ENCODE measurements at places on chromosomes 7 and 10.

DNA sequence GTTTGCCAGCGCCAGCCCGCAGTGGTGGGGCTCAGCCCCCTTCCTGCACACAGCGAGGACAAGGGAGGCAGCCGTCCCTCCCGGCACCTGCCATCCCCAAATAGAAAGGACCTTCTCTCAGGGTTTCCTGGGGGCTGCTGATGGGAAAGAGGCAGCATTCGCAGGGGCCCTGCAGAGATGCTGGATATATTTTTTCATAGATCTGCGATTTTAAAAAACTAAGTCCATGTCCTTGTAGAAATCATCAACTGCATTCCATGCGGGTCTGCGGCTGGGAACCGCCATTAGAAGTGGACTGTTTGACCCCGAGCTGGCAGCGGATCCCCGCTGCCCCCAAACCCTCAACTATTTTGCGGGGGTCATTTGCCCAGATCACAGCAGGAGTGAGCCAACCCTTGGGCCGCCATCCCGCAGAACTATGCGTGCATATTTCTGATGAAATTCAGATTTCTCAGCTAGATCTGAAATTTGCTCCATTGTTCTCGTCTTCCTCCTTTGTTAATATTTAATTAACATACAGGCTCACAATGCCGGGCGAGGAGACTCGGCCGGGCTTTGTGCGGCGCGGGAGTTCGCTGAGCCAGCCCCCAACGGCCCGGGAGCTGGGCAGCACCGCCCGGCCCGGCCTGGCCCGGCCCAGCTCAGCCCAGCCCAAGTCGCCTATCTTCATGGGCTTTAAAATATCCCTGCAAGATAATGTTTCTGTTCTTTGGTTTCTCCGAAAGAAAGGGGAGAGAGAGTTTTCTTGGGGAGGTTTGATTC is 2.0 kb downstream of the EN2 start:
- DNase-seq, result no peak

DNA sequence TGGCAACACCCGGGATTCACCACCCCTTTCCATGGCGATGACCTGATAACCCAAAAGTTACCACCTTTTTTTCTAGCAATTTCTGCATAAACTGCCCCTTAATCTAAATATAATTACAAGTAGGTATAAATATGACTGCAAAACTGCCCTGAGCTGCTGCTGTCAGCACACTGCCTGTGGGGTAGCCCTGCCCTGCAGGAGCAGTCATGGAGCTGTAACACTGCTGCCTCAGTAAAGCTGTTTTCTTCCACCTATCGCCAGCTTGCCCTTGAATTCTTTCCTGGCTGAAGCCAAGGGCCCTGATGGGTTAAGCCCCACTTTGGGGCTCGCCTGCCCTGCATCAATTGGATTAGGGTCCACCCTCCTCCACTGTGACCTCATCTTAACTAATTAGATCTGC is 368.8 kb downstream of the SFMBT2 start:
- DNase-seq, result no peak

- DNase-seq, result no peak
Measured at GRCh38 chr7:2247141-2247995, 5.3 kb downstream of the NUDT1 start.

GRCh38 chr10:59997827-59998525 is 91.6 kb upstream of the CCDC6 start:
- DNase-seq, result no peak

DNA sequence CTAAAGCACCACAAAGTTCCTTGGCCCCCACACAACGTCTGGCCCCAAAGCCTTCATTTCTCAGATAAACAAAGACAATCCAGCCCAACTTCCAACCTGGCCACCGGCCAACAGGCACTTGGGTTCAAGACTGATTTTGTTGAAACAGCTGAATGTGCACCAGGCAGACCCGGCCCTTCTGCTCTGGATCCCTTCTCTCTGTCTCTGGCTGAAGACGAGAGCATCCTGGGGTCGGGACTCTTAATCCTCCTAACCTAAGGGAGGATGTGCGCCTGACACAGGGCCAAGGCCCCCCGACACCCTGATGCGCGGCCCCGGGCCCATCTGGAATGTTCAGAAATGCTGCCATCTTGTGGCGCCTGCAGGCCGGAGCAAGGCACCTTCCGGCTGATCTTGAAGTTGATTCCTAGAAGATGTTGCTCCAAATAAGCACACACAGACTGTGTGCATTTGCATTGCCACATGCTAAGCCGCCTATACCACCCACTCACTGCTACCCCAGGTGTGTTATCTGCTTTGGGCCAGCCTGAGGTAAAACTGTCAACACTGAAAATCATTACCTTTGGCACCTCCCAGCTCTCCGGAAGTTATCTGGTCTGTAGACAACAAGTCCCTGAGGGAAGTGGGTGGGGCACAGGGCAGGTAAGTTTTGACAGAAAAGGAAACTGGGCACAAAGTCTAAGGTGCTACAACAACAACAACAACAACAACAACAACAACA is 98.4 kb upstream of the HABP2 start:
- no peak for DNase-seq

GRCh38 chr10:88693392-88694020 is 12.5 kb upstream of the LIPK start:
- no peak for DNase-seq

GRCh38 chr7:79298145-79298760 is 155.2 kb downstream of the MAGI2 start:
- no peak for DNase-seq

- DNase-seq, result no peak
Measured at GRCh38 chr7:108460964-108461363, 4.7 kb upstream of the NRCAM start.

- no peak for DNase-seq
Measured at GRCh38 chr10:43610636-43611035, 4.4 kb downstream of the ZNF485 start.

GRCh38 chr10:75238182-75239095 is 2.7 kb upstream of the COMTD1 start:
- no peak for DNase-seq

GRCh38 chr10:93874309-93875031 is 19.3 kb upstream of the SLC35G1 start:
- no peak for DNase-seq

DNA sequence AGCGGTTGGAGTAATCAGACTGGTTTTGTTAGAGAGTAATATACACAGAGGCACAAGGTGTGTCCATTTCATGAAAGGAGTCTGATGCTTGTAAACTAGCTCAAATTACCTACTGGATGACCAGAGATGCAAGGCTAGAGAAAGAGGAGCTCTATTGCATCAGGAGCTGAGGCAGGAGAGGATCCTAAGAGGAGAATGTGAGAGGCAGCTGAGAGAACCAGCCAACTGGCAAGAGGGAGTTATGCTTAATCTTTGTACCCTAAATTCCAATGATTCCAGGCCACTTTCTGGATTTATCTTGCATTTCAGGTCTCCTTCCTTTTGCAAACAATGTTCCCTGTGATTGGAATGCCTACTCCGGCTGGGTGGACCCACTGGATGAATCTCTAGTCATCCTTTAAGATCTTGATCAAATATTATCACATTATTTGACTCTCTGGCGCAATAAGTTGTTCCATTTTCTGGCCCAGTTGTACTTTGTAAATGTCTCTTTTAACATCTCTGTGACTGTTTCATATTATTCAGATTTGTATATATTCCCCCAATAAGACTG is 57.5 kb upstream of the PTPN12 start:
- DNase-seq, result no peak

DNA sequence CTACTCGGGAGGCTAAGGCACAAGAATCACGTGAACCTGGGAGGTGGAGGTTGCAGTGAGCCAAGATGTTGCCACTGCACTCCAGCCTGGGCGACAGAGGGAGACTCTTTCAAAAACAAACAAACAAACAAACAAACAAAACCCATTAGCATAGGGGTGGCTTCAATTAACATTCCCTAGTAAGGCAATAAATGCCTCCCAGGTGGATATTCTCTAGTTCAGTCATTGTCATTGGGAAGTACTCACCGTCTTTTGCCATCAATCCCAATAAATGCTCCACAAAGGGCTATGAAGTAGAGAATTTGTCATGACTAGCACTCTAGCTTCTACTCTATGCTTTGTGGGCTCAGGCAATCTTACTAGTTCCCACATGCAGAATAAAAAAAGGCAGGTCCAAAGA is 11.7 kb upstream of the TMEM254 start:
- no peak for DNase-seq

- DNase-seq, result no peak
Measured at GRCh38 chr7:45102785-45103712, 8.4 kb downstream of the TBRG4 start.

- no peak for DNase-seq
Measured at GRCh38 chr7:38760226-38760625, 129.1 kb upstream of the AMPH start.

DNA sequence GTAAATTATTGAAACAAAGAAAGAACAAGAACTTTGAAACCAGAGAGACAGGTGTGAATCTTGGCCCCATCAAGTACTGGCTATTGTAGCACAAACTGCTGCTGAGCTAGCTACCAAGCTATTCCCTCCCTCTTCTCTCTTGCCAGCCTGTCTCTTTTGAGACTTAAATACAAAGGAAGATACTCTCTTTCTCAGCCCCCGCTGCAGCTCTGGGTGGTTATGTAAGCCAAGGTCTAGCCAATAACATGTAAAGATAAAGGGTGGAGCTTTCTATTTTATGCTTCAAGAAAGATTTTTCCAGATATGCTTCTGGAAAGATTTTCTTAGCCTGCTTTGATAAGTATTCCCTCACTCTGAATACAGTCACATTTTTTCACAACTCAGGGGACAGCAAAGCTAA is 17.2 kb downstream of the BAZ1B start:
- DNase-seq, result no peak

GRCh38 chr7:12570168-12570533 is 369 bp upstream of the SCIN start:
- DNase-seq, result no peak

GRCh38 chr7:157292258-157292657 is 44.5 kb upstream of the DNAJB6 start:
- no peak for DNase-seq

DNA sequence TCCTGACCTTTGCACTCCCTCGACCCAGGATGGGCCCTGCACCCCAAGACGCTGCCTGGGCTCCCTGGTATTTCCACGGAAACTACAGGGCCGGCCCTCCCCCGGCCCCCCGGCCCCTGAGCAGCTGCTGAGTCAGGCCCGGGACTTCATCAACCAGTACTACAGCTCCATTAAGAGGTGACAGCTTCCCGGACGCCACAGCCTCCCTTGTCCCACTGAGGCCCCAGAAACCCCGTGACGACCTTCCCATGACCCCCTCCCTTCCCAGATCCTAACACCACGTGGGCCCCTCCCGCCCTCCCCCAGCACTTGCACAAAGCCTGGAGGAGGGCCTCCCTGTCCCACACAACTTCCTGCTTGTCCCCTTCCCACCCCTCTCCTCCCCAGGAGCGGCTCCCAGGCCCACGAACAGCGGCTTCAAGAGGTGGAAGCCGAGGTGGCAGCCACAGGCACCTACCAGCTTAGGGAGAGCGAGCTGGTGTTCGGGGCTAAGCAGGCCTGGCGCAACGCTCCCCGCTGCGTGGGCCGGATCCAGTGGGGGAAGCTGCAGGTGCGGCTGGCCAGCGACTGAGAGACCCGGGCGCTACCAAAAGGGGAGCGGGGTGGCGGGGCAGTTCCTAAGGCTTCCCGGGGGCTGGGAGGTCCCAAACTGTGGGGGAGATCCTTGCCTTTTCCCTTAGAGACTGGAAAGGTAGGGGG is 5.7 kb downstream of the NOS3 start:
- no peak for DNase-seq

GRCh38 chr10:35470248-35470924 is 134.1 kb downstream of the CCNY start:
- no peak for DNase-seq

- no peak for DNase-seq
Measured at GRCh38 chr7:143419880-143420279, 11.2 kb upstream of the EPHA1 start.

DNA sequence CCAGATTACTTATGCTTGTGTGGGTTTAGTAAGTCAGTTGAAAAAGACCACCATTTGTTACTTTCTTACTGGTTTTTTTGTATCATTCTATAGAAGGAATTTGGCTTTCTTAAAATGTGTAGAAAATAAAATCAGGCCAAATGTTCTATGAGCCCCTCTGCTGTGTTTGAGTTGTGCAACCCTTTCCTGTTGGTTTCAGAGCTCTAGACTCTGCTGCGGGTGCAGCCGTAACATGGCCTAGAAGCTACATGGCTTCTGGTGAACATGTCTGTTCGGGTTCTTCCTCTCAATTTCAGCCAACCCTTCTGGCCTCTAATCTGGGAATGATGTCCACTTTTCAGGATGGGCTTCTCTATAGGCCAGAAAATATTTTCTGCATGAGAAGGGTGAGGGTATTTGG is 56.6 kb upstream of the RAB18 start:
- no peak for DNase-seq

GRCh38 chr10:77286531-77287508 is 350.8 kb downstream of the KCNMA1 start:
- no peak for DNase-seq

GRCh38 chr7:5667391-5667790 is 114.1 kb downstream of the RNF216 start:
- DNase-seq, result no peak

DNA sequence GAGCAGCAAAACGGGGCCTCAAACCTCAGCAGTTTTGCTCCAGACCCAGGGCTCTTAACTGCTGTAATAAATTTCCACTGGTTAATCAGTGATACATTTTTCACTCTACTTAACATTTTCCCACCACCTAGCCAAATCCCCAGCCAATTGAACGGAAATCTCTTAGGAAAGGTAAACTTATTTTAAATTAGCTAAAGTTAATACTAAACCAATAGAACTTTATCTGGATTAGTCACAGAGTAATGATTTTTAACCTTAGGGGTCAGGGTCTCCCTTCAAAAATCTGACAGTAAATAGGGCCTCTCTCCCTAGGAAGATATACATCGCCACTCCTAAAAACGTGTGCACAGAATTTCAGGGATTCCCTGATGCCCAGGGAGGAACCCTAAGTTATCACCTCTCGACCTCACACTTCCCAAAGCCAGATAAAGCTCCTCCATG is 87.4 kb upstream of the KMT2E start:
- DNase-seq, result no peak

DNA sequence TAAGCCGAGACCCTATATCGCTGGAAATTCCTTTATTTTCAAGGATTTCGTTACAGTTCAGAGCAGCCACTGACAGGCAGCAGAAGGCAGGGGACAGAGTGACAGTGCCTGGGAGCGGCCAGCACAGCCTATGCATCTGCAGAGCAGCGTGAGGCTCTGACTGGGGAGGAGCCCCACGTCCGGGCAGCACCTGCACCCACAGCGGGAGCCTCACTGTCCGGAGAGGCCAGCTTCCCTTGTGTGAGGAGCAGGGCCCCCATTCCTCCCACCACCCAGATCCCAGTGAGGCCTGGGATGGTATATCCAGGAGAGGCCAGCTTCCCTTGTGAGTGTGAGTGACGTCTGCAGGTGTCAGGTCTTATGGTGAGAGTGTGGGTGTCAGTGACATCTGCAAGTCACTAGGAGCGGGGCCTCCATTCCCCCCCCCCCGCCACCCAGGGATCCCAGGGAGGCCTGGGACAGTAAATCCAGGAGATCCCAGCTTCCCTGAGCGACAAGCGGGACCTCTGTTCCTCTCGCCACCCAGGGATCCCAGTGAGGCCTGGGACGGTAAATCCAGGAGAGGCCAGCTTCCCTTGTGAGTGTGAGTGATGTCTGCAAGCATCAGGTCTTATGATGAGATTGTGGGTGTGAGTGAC is 259.1 kb downstream of the PTPRN2 start:
- DNase-seq, result no peak

Data from naive B cell (primary cell).